Aorta (tissue), 5 donors: ENCODE measurements at places on chromosomes 2 and 18. TPM values are rescaled to one million over a fixed set of nuclear protein-coding genes. Genes with fewer than 3 reads are reported as not detected.
A peak's percentile ranks its signal among the peaks of the same experiment; 100 is the strongest.

Gene DSC1
- not detected for polyA plus RNA-seq

GRCh38 chr2:47223980-47224379 is 68.9 kb upstream of the STPG4 start:
- DNase-seq: no peak

Gene LONRF2
- polyA plus RNA-seq: 0.43 TPM

DNA sequence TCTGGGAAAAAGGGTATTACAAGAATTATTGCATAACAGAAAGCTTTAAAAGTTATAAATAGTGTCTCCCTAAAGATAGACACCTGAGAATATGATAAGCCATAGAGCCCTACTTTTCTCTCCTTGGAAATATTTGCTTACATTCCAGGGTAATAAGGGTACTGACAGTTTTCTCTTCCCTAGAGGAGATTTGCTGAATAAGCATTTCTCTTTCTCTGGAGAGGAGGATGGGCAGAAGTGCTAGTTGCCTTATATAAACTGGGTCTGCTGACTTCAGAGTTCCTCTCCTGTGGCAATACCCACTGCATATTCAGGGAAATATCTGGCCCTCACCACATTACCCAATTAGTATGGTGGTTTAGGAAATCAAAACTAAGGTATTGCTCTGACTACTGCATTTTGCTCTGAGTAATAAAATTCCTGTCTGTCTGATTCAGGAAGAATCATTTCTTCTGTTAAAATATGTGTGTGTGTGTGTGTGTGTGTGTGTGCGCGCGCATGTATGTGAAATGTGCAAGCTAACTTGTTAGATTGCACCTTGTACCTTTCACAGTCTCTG is 1391.3 kb downstream of the DSC3 start:
- no peak for DNase-seq

DNA sequence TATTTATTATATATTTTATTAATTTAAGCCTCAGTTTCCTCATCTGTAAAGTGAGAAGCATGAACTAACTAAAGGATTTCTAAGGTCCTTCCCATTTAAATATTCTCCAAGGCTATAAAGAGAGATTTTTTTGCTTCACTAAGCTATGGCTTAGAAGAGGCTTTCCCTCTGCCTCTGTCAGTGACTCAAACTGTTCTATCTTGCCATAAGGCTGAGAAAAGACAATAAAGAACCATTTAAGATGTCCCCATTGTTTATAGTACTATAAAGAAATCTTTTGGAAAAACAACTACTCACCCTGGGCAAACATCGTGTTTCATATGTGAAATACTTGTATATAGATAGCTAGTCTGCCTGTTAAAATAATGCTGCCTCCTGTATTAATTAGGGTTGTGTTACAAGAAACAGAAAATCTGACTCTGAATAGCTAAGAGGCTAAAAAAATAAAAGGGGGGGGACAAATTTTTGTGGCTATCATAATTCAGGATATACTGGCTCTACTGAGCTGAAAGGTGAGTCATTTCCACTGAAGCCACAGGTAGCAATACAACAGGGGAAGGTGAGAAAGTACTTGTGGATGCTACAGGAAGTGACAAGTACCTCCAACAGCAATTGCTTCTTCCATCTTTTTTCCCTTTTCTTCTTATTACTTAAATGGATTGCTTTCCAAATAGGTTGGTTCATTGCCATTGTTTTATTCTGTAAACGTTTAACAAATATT is 25.4 kb downstream of the EPHA4 start:
- DNase-seq: no peak

Gene HSBP1L1
- polyA plus RNA-seq: 11.3 TPM

- DNase-seq: peak; percentile 17
These were observed 434.7 kb upstream of the HS6ST1 start for GRCh38 chr2:128753321-128753720.

GRCh38 chr2:132489150-132489549 is 72.5 kb downstream of the GPR39 start:
- DNase-seq: no peak

Gene SPEG
- 1,108 TPM for polyA plus RNA-seq

- no peak for DNase-seq
These were observed 76.1 kb downstream of the SP100 start for GRCh38 chr2:230492107-230492506.

DNA sequence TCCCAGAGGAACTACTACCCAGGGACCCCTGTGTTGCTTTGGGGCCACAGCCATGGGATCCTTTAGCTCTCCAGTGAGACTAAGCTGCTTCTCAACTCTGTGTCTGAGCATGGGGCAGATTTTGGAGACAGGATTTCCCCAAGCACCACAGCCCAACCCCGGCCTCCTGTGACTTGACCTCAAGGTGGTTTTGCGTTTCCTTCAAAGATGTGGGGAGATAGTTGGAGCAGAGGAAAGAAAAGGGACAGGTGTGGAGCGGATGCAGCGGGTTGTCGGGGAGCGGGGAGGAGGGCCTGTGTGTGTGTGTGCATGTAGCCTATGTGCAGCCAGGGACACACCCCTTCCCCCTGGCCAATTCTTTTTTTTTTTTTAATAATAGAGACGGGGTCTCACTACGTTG is 10.2 kb downstream of the ARID5A start:
- no peak for DNase-seq

DNA sequence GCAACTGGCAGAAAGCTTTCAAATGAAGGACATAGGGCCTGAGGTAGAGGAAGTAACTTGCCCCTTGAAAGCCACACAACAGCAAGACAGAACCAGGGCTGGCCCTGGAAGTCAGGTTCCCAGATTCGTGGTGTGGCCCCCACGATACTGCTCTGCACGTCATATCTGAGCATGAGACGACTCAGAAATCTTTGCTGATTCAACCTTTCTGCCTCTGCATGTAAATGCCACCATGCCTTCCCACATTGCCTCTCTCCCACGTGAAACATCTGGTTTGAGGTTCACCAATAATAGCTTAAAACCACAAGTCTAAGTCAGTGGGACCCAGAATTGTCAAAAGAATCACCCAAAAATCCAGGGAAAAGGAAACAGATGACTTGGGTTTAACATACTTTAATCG is 214.0 kb upstream of the TRIB2 start:
- no peak for DNase-seq

DNA sequence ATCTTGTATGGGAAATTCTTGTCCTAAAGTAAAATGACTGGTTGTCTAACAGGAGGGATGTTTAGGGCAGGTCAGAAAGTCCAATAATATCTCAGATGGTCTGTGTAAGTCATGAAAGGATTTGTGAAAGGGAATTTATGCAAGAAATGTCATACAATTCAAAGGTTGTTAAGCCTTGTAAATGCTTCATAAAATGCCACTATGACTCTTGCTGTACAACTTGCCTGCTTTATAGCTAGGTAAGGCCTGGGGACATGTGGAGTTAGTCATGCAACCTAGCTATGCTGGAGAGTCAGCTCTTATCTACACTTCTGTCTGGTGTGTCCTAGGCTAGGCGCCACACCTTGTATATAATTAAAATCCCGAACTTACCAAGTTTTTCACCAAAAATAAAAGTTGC is 36.9 kb upstream of the VWA3B start:
- no peak for DNase-seq

DNA sequence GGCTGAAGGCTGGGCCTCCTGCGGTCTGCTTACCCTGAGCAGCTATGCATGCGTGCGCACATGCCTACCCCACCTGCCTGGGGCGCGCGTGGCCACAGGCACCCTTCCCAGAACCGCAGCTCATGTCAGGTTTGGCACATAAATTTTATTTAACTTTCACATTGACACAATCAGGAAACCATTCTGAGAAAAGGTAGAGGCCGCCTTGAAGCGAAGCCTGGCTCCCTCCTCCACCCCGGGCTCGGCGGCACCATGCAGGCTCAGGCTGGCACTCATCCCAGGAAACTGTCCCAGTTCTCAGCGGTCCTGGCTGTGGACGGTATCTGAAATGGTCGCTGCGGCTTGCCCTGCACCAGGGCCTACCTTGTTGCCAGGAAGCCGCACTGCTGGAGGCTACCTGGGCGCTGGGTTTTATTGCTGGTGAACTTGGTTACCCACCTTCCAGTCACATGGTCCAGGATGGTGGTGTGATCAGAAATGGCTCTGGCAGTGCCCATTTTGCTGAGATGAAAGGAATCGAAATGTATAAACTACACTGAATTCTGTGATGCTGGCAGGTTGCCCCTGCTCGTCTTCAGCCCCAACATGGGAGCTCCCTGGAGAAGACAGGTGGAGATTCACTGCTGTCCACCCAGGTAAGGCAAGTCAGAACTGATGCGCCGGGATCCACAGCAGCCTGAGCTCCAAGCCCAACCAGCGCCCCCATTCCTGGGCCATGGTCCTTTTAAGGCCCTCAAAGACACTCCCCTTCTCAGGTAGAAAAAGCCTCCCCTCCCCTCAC is 25.5 kb downstream of the CHST10 start:
- DNase-seq: no peak

DNA sequence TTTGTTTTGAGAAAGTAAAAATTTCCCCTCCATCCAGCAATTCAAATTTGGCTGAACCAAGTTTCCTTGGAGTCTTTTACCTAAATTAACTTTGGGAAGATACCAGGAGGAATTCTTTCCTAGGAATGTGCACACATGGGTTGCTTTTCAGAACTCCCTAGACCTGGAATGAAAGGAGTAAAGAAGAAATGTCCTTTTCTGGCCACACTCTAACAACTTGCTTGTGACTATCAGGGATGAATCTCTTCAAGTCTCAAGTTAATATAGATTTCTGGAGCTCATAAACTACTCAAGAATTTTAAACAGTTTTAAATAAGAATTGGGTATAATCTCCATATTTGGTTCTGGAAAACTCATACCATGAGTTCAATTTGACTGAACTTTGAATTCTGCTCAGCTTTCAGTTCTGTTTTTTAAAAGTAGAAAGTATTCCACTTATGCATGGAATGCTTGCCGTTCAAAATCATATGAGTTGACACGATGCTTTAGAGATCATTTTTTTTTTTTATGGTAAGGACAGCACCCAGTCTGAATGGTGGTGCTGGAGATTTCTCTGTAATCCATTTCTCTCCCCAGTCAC is 7.7 kb downstream of the RASGRP3 start:
- no peak for DNase-seq

GRCh38 chr2:30683236-30683956 is 123.8 kb downstream of the CAPN13 start:
- DNase-seq: no peak

Gene TET3
- polyA plus RNA-seq: 1.9 TPM

- DNase-seq: no peak
These were observed 6.8 kb downstream of the KCNK3 start for GRCh38 chr2:26699295-26699694.

DNA sequence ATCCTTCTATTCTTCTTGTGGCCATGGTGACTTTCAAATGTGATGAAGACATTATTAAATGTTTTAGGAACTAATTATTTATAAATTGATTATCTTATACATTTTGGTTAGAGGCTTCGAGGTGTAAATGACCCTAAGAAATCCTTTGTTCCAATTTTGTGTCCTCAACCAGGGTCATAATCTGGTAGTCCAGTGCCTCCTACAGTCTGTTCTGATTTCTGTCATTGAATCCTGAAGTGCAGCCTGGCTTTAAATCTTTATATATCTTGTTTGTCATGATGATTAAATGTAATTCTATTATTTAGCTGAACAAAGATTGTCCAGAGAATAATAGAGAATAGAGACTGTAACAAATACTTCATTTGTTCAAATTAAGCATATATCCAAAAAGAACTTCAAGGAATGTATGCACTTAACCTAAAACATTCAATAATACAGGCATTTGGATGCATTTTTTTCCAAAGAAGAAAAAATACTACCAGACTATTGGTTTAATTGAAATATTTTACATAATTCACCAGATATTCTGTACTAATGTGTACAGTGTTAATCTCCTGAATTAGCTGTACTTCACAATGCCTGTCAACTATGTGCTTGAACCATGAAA is 89.8 kb downstream of the PRPF40A start:
- DNase-seq: no peak

Gene SLC38A11
- polyA plus RNA-seq: 0.63 TPM

- DNase-seq: no peak
These were observed 691.3 kb downstream of the LRP1B start for GRCh38 chr2:141439524-141439923.

Gene G6PC2
- polyA plus RNA-seq: not detected
